ENCODE measurements at places on chromosomes 4 and X.

- DNase-seq: no peak
These were observed 63.8 kb upstream of the TAPT1 start for GRCh38 chr4:16289897-16290554.

- DNase-seq: no peak
These were observed 254.5 kb downstream of the SPRY1 start for GRCh38 chr4:123651066-123651465.

DNA sequence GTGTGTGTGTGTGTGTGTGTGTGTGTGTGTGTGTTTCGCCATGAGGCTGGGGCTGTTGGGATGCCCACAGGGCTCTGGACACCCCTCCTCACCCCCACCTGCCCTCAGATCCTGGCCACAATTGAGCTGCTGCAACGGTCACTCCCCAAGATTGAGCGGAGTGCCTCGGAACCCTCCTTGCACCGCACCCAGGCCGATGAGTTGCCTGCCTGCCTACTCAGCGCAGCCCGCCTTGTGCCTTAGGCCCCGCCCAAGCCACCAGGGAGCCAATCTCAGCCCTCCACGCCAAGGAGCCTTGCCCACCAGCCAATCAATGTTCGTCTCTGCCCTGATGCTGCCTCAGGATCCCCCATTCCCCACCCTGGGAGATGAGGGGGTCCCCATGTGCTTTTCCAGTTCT lies 10.2 kb downstream of the ARAF start:
- no peak for DNase-seq

- no peak for DNase-seq
These were observed 12.6 kb downstream of the LRPAP1 start for GRCh38 chr4:3519468-3520264.

DNA sequence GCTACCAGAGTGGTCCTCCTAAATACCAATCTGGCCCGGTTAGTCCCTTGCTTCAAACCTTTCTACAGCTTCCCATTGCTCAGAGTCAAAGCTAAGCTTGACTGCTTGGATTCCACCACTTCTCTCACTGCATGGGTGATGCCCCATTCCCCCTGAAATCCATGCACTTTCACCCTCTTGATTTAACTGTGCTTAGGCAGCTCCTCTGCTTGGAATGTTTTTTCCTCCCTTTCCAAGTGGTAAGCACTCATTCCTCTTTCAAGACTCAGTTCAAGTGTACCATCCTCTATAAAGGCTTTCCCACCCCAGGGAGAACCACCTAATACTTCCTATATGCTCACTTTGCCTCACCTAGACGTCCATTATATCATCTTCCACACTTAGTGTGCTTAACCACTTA lies 49.1 kb downstream of the SMC1A start:
- DNase-seq: no peak

- DNase-seq: no peak
These were observed 22.4 kb downstream of the NAT8L start for GRCh38 chr4:2081540-2081939.

GRCh38 chrX:134721766-134722532 lies 63.7 kb upstream of the PLAC1 start:
- no peak for DNase-seq

GRCh38 chr4:99861120-99861905 lies 32.9 kb downstream of the LAMTOR3 start:
- no peak for DNase-seq

GRCh38 chr4:2942037-2942531 lies 21.1 kb downstream of the NOP14 start:
- DNase-seq: no peak

DNA sequence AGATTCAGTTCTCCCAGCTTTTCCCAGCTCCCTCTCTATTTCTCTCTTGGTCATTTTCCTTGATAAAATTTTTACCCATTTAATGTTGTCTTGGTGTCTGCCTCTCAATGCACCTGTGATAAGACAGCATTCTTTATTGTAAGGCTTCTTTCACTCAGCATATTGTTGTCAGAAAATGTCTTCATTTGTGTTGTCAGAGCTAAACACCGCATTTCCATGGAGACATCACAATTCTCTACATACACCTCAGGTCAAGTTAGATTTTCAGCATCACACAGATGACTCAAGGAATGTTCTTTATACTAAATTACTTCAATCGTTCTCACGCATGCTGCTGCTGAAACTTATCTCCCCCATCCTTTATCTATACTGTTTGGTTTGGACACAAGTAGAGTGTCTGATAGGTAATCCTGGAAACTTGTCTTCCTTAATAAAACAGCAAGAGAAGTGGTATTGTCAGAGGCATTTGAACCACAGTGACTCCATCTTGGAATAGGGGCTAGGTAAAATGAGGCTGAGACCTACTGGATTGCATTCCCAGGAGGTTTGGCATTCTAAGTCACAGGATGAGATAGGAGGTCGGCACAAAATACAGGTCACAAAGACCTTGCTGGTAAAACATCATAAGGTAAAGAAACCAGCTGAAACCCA lies 41.3 kb upstream of the EFHC2 start:
- DNase-seq: no peak

All from stimulated activated CD8-positive, alpha-beta memory T cell treated with anti-CD3 and anti-CD28 coated beads, Interleukin-7, amount 100 ng/mL, for 1 hour (primary cell).